ENCODE measurements at places on chromosomes 12 and 14.

GRCh38 chr14:96911499-96912149 is 114.4 kb downstream of the VRK1 start:
- no peak for DNase-seq

DNA sequence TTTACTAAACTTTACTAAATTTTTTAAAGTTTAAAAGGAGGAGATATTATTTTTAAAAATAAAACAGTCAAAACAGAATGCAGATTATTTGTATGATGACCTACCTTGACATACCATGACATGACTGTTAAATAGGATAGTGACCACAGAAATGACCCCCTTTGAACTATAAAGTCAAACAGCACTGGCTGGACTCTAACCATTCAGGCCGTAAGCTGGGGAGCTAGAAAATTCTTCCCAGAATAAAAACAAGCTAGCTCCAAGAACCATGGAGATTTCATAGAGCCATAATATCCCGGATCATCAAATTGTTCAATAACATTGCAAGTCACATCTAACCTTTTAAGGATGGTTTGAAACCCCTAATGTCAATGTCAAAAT is 50.3 kb downstream of the RPS6KA5 start:
- no peak for DNase-seq

GRCh38 chr14:103104654-103105452 is 10.3 kb downstream of the EXOC3L4 start:
- DNase-seq = no peak

DNA sequence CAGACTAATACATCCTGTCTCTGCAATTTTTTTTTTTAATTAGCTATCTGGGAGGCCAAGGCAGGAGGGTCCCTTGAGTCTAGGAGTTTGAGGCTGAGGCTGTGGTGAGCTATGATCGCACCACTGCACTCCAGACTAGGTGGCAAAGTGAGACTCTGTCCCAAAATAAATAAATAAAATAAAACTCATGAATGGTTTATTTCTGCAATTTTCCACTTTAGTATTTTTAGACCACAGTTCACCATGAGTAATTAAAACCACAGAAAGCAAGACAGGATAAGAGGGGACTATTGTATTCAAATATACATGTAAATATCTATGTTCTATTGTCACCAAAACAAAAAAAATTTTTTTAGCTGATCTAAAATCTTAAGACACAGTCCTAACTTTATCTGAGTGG is 17.8 kb downstream of the TAOK3 start:
- DNase-seq = no peak

DNA sequence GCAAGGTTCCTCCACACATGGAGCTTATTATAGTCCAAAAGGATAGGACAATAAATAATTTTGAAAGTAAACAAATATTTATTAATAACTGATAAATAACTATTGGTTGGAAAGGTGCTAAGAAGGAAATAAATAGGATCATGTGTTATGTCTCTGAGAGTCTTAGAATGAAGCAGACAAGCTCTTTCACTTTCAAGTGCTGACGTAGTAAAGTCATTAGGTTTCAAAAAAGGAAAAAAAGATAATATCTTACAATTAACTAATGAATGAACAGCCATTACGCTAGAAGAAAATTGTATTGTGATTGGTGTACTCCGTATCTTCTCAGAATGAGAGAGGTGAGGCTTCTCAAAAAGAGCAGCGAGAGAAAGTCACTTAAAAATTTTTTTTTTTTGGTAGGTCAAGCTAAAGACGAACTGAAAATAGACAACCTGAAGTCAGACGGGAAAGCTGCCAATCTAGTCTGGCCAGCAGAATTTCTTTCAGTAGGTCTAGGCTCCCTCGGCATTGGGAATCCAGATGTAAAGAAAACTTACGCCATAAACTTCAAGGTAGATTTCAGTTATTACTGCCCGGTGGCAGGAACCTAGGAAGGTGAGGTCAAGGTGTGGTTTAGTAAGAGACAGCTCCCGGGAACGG is 583 bp upstream of the LEMD3 start:
- no peak for DNase-seq

DNA sequence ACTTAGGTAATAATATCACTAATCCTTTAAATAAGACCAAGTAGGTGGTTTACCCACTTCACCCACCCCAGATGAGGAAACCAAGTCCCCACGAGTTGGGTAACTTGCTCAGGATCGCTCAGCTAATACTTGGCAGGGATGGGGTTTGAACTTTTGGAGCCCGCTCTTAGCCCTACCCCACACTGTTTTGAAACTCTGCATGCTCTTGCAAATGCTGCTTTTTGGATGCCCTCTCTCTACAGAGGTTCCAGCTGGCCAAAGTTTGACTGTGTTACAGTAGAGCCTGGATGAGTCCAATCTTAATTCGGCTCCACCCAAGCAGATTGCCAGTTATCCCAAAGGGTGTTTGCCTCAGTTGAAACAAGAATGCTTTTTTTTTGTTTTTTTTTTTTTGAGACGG is 6.8 kb downstream of the PLEKHG3 start:
- DNase-seq = no peak

- no peak for DNase-seq
These were observed 36.5 kb downstream of the YEATS4 start for GRCh38 chr12:69396041-69396440.

GRCh38 chr12:89756585-89757398 is 48.2 kb upstream of the ATP2B1 start:
- peak; percentile 99 for DNase-seq

GRCh38 chr12:122099280-122099749 is 20.8 kb downstream of the MLXIP start:
- DNase-seq = no peak

DNA sequence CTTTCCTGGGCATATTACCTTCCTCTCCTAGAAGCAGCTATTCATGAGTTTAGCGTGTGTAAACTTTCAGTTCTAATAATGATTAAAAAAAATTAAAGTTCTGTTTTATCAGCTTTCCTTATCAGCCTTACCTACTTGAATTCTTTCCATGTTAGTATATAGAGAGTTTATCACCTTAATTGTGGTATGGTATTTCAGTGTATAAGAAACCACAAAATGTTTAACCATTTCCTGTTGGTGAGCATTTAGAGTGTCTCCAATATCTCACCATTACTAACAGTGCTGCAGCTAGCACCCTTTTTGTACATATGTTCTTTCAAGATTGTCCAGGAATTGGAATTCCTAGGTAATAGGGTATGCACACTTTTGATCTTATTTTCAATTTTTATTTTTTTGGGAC is 89.5 kb downstream of the FBXO33 start:
- no peak for DNase-seq

GRCh38 chr12:25644979-25645378 is 91.9 kb upstream of the LMNTD1 start:
- DNase-seq = no peak

GRCh38 chr12:51925346-51926063 is 18.2 kb downstream of the ACVRL1 start:
- no peak for DNase-seq

GRCh38 chr14:71481021-71481654 is 451.1 kb upstream of the RGS6 start:
- no peak for DNase-seq

DNA sequence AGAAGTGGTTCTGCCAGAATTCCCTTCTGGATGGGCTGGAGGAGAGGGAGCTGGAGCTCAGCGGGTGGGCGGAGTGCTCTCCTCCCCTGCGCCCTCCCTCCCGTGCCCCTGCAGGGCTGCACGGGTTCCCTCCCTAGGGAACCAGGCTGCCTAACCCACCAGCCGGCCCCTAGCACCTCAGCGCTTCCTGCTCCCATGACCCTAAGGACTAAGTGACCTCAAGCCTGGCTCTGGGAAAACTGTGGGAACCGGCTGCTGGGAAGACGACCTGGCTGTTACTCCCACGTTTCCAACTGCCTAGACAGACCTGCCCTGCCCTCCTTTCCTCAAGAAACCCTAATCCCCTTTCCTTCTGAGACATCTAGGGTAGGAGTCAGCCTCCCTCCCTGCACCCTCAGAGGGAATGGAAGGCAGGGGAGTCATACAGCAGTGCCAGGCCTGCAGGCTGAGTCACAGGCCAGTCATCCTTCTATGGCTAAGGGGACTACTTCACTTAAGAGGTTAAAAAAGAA is 31.5 kb downstream of the SLC6A12 start:
- peak; percentile 79 for DNase-seq

DNA sequence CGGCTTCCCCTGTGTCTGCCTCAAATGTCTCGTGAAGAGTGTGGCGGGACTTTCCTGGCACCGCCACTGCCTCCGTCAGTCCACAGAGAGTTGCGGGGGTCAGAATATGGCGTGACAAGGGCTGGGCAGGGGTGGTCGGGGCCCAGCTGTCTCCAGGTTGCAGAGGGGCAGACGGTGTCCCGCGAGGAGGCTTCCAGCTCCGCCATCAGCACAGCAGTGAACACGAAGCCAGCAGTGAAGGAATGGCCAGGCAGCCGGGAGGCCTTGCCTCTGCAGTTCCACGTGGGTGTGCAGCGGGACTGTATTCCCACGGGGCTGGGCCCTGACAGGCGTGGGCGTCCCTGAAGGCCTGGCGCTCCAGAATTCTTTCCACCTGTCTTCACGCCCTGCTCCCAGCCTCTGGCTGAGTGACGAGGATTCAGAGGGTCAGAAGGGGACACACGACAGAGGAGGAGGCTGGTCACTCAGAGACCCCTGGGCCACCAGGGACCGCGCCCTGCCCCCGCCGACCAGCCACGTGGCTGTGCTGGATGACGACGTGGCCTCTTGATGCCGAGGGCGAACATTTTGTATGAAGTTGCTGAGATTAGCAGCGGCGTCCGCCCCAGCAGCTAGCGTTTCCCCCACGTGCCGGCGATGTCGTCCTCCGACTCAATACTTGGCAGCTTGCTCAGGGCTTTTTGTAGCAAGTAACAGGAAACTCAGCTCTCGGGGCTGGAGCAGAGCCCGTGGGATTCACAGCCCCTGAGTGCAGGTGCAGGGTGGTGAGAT is 25.0 kb upstream of the GALNT9 start:
- no peak for DNase-seq

DNA sequence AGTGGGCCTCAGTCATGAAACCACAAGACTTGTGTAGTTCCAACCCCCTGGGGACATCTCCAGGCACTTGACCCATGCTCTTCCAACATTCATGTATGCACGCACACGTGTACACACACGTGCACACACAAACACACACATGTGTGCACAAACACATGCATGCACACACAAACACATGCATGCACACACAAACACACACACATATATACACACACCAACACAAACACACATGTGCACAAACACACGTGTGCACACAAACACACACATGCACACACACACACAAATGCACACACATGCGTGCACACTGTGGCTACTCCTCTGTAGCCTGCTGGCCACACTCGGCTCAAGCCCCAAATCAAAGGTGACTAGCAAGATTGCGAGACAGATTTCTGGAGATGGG is 22.8 kb downstream of the BDKRB2 start:
- no peak for DNase-seq

DNA sequence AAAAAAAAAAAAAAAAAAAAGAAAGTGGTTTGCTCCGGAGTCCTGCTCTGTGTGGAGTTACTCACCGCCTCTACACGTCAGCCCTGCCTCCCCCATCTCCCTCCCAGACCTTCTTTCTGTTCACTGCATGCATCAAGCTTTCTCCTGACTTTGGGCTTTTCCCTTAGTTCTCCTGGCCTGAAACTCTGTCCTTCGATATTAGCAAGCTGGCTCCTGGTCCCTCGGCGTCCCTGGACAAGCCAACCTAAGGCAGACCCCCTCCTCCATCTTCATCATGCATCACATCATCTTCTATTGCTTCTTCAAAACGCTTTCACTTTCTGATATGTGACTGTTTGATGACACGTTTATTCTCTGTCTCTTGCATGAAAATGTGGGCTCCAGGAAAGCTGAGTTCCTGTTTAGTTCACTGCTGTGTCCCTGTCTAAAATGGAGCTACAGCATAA is 40.6 kb downstream of the SLC15A4 start:
- no peak for DNase-seq

DNA sequence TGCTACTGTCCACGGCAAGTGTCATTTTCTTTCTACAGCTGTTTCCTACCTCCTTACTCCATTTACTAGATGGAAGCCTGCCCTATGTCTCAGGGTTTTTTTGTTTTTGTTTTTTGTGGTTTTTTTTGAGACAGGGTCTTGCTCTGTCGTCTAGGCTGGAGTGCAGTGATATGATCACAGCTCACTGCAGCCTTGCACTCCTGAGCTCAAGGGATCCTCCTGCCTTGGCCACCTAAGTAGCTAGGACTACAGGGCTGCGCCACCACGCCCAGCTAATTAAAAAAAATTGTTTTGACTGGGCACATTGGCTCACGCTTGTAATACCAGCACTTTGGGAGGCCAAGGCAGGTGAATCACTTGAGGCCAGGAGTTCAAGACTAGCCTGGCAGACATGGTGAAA is 14.7 kb downstream of the TUBA1A start:
- DNase-seq = no peak

DNA sequence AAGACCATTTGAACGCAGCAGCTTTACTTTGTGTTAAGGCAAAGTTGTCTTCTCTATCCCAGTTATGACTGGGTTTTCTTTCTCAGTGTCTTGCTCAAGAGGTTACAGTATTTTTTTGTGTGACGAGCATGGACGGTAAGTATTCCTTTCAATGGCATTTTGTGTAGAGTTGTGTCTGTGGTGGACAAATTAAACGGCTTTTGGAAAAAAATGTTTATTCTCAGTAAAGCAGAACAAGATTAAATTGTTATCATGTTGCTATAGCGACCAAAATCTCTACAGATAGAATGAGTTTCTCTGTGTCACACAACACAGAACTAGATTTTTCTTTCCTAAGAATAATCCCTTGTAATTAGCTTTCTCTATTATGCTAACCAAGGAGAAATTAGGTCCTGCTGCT is 417.1 kb downstream of the AEBP2 start:
- DNase-seq = no peak

- no peak for DNase-seq
These were observed 11.9 kb downstream of the NRDE2 start for GRCh38 chr14:90319634-90320541.

DNA sequence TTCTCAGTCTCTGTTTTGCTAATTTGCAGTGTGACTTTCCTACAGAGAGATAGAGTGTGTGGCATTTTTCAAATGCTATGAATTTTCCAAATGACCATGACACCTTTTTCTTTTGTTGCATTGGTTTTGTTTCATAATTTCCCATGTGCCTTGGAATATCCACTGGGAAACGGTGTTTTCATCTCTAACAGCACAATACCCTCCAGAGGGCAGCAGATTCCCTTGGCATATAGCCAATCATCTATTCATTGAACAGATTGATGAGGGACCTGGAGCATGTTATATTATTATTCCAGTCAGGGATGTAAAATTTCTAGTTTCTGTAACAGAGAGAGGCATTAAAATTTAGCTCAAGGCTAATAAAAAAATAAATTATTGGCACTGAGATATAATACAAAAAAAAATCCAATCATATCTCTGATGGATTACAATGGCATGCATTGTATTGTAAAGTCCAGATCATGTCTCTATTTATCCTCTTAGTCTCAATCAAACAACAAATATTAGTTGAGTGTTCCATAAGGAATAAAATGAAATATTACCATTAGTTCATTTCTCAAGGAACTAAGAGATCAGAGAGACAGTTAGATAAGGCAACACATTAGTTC is 29.6 kb upstream of the NTN4 start:
- peak; percentile 62 for DNase-seq

- no peak for DNase-seq
These were observed 303.0 kb downstream of the NUAK1 start for GRCh38 chr12:105835580-105836241.

- DNase-seq = no peak
These were observed 326.1 kb downstream of the PDZRN4 start for GRCh38 chr12:41514021-41514777.

- DNase-seq = no peak
These were observed 78.5 kb upstream of the CSRP2 start for GRCh38 chr12:76957301-76957700.

- DNase-seq = no peak
These were observed 12.8 kb downstream of the KRT80 start for GRCh38 chr12:52178984-52179383.

- peak; percentile 27 for DNase-seq
These were observed 224.2 kb upstream of the PWP1 start for GRCh38 chr12:107461222-107461975.
